ENCODE measurements at places on chromosomes 13 and 19.

DNA sequence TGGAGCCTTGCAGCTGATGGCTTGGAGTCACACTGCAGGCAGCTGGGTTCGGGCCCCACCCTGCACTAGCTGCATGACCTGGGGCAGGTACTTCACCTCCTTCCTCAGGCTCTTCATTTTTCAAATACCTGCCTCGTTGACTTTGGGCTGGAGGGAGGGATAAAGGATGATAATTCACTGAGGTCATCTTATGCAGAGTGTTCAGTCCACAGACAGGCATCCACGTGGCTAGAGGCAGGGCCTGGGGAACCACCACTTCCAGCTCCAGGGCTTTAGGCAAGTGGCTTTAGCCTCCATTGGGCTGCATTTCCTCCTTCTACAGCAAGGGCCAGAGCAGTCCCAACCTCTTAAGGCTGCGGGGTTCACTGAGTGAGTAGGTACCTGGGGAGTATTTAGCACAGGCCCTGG is 84.8 kb downstream of the SIPA1L3 start:
- DNase-seq = no peak

- no peak for DNase-seq
These were observed 18.8 kb upstream of the GTF3A start for GRCh38 chr13:27405546-27406134.

GRCh38 chr13:114067886-114068651 is 64.4 kb downstream of the RASA3 start:
- no peak for DNase-seq

DNA sequence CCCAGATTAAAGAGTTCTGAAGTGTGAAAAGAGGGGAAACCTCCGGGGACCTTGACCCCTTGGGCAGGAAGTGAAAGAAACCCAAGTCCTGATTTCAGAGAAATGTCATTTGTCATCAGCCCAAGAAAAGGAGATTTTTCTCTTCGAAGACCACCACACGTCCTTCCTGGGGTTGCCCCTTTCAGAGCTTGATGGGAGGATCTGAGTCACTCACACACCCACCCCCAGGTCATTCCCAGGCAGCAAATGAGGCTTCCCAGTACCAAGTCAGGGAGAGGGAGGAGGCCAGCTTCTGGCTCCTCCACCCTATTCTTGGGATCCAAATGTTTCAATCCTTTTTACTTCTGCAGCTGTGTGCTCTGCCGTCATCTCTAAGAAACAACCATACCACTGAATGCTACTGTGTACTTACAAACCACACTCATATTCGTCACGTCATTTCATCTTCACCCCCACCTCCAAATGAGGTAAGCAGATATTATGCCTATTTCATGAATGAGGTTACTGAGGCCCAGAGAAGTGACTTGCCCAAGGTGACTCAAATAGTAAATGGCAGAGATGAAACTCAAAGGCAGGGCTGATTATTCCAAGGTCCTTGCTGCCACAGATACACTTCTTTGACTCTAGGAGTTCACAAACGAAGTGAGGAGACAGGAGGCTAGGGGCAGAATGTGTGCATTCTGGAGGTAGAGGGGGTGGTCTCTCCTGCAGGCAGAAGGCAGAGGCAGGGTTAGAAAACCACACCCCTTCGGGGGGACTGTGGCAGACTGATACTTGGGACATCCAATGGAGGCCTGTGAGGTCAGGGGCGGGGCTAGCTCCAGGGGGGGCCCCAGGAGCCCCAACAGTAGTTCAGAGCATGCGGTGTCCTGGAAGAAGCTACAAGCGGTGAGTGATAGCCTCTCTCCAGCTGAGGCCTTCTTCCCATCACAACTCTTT is 5.0 kb upstream of the KMT2B start:
- no peak for DNase-seq

DNA sequence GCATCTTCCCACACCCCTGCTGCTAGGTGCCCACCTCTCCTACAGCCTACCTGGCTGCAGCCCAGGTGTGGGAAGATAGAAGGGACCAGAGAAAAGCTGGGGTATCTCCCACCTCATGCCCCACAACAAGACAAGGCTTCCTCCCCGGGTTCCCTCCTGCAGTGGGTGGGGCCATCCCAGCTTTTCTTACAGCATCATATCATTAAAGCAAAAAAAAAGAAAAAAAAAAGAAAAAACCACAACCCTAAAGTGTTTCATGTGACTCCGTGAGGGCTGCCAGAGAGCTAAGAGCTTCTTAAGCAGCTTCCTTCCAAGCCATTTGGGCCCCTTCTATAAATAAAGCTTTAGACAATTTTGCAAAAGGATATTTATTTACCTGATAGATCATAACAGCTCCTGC is 455.4 kb upstream of the TSHZ3 start:
- DNase-seq = no peak

DNA sequence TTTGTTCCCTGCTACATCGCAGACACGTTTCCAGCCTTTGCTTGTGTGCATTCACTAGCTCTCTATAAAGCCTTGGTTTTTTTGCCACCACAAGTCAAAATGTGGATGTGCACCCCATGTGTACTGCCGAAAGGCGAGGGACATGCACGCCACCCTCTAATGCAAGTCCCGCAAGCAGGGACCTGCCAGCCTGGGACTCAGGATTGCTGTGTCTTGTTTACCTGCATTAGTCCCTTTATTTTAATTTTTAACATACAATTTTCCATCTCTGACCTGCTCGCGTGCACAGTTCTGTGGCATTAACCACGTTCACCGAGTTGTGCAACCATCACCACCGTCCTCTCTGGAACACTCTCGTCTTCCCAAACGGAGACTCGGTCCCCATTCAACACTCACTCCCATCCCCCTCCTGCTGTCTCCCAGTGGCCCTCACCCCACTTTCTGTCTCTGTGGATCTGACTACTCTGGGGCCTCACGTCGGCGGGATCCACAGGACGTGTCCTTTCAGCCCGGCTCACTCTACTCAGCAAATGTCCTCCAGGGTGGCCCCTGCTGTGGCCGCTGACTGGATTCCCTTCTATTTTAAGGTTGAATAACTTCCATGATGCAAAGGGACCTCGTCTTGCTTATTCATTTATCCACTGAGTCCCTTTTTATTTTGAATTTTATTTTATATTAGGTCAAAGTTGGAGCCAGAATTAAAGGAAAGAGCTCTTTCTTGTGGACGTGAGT is 58.4 kb downstream of the RASA3 start:
- DNase-seq = no peak

DNA sequence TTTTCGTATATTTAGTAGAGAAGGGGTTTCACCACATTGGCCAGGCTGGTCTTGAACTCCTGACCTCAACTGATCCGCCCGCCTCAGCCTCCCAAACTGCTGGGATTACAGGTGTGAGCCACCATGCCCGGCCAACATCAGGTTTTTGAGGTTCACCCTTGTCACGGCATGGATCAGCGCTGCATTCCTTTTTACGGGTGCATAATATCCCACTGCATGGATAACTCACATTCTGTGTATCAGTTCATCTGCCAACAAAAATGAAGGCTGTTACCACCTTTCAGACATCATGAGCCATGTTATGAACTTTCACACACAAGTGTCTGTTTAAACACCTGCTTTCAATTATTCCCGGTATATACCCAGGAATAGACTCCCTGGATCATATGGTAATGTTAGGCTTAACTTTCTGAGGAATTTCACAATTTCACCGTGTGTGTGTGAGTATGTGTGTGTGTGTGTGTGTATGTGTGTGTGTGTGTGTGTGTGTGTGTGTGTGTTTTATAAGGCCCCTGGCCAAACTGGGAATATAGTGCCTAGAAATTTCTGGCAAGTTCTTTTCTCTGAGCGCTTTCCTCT is 52.2 kb downstream of the AP1M1 start:
- no peak for DNase-seq

DNA sequence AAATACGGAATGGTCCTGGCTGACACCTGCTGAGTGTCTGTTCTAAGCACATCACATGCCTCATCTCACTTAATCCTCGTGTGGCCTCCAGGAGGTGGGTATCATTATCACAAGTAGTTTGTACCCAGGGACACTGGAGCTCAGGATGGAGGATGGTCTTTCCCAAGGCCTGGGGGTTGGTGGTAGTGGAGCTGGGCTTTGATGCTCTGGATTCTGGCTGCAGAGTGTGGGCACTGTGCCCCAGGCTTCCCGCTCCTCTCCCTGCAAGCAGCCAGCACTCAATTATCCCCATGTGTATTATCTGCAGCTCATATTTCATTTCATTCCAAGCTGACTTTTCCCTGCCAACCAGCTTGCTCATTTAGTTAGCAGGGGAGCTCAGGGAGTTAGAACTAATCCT is 52.1 kb downstream of the SIAH3 start:
- DNase-seq = no peak

GRCh38 chr13:111152844-111153243 is 37.7 kb downstream of the ARHGEF7 start:
- DNase-seq = no peak

DNA sequence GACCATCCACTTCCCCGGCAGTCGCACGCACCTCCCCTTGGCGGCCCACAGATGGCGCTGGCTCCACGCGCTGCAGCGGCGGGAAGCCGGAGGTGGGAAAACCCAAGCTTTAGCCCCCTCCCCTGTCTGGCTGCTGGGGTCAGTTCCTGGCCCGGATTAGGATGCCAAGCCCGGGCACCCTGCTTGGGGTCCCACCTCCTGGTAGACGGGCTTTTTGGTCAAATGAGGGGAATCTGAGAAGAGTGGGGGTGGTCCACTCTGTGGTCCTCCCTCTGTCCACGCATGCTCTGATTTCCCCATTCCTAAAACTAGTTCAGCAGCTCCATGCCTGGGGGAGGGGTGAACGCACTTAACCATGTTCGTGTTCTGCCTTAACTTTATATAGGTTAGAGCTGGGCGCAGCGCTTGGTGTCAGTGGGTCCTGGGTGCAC is 8.1 kb upstream of the ADGRE2 start:
- DNase-seq = no peak

- no peak for DNase-seq
These were observed 114.4 kb downstream of the RAB20 start for GRCh38 chr13:110447058-110447511.

DNA sequence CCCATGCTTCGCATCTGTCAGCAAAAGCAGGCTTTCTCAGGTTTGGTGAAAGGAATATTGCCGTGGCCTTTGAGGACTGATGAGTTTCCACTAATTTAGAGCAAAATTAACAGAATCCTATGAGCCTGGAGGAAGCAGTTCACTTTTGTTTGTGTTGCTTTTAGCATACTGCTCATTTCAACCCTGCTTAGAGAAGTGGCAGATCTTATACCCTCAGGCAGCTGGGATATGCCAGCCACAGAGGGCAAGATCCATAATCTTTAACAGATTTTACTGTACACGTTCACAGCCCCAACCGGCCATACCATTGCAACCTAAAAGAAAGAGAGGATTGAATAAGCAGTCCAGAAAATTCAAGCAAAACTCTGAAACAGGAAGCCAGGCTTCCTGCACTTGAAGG is 60.5 kb downstream of the COL4A2 start:
- no peak for DNase-seq

- DNase-seq = no peak
These were observed 1168.9 kb downstream of the SLITRK5 start for GRCh38 chr13:88840085-88840484.

- no peak for DNase-seq
These were observed 213.4 kb downstream of the TSHZ3 start for GRCh38 chr19:31135841-31136240.

DNA sequence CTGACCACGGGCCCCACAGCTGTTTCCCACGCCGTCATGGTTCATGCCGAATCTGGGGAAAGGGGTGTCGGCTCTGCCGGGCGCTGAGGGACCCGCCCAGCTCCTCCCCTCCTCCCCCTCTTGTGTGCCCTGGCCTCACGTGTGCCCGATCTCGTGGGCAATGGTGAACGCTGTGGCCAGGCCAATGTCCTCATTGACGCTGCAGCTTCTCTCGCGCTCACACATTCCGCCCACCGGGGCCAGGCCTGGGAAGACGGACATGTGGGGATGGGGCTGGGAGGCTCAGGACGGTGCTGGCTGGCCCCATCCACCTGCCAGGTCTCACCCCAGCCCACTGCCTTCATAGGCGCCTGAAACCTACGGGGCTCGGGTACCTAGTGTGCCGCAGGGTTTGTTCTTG is 14.3 kb downstream of the ADAMTS10 start:
- DNase-seq = no peak

DNA sequence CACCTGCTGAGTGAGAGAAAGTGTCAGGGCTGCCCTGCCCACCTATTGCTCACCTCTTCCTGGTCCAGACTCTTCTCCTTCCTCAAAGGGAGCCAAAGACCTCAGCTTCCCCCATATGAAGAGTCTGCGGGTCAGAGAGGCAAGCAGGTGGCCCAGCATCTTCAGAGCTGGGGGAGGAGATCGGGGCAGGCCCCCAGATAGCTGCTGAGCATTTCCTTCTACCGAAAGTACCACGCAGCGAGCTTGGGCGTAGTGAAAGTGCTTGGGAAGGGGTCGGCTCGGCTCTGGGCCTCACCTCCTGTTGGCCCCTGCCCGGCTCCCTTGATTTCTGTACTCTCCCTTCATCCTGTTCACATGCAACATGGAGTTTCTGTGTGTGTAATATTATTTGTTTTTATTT is 12.2 kb upstream of the ZNF536 start:
- DNase-seq = no peak

Measured in activated T-cell treated with anti-CD3 and anti-CD28 coated beads for 1 hour (primary cell).